ENCODE measurements at places on chromosomes 4 and X.

GRCh38 chr4:169745291-169745690, 12.5 kb downstream of the HPF1 start:
- DNase-seq: no peak

DNA sequence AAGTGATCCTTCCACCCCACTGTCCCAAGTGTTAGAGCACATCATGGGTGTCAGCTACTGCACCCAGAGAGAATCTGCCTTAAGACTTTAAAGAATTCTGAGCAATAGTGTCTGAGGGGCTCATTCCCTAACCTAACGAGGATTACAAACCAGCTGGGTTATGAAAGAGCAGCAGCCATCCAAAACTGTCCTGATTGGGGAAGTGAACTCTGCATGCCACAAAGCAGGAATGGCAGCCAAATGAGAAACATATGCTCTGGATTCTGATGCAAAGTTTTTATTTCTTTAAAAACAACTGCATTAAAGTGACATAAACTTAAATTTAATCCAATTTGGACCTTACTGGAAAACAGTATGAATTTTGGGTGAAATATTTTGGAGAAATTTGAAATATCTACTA, 103.2 kb downstream of the ANXA3 start:
- no peak for DNase-seq

GRCh38 chr4:142238589-142238988, 602.2 kb downstream of the IL15 start:
- DNase-seq: no peak

DNA sequence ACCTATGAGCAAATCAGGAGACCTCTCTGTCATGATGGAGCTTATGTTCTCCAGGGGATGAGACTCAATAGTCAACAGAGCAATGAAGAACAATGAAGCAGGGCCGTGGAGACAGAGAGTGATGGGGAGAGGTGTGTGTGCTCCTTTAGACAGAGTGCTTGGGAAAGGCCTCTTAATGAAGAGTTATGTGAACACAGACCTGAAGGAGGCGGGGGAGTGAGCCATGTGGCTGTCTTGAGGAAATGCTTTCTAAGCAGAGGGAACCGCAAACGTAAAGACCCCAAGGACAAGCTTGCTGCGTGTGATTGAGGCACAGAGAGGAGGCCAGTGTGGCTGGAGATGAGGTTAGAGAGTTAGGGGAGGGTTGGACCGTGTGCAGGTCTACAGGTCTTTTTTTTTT, 53.1 kb downstream of the CHRNA9 start:
- DNase-seq: no peak

DNA sequence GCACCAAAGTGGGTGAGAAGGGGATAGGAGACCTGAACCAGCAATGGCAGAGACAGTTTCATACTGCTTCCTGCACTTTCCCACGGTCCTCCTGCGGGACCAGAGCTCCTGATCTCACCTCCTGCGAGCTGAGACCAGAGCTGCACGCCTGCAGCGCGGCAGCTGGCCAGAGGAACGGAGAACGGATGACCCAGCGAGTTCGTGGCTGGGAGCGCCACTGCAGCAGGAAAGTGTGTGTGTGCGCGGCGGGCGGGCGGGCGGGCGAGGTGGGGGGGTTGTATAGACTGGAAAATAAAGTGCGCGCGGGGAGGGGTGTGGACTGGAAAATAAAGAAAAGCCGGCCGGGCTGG, 16.5 kb downstream of the MCF2 start:
- no peak for DNase-seq

- DNase-seq: no peak
Observed at GRCh38 chr4:132691668-132692067, 457.4 kb upstream of the PCDH10 start.

DNA sequence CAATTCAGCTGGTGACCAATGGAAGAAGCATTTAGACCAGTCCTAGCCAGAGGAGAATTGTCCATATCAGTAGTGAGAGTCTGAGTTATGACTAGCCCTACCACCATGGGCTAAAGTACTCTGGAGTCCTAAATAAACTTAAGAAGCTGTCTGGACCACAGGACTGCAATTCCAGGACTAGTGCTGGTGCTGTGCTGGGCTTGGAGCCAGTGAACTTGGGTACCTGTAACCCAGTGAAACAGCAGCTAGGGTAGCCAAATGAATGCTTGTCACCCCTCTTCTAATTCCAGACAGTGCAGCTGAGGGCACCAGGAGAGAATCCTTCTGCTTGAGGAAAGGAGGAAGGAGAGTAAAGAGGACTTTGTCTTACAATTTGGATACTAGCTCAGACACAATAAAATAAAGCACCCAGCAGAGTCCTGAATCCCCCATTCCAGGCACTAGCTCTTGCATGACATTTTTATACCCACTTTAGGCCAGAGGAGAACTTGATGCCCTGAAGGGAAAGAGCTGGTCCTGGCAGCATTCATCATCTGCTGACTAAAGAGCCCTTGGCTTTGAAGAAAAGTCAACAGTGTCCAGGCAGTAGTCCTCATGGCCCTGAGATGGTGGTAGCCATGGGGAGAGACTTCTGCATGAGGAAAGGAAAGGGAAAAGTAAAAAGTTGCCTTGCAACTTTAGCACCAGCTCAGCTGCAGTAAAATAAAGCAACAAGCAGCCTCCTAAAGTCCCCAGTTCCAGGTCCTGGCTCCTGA, 2675.7 kb downstream of the PCDH7 start:
- DNase-seq: no peak

DNA sequence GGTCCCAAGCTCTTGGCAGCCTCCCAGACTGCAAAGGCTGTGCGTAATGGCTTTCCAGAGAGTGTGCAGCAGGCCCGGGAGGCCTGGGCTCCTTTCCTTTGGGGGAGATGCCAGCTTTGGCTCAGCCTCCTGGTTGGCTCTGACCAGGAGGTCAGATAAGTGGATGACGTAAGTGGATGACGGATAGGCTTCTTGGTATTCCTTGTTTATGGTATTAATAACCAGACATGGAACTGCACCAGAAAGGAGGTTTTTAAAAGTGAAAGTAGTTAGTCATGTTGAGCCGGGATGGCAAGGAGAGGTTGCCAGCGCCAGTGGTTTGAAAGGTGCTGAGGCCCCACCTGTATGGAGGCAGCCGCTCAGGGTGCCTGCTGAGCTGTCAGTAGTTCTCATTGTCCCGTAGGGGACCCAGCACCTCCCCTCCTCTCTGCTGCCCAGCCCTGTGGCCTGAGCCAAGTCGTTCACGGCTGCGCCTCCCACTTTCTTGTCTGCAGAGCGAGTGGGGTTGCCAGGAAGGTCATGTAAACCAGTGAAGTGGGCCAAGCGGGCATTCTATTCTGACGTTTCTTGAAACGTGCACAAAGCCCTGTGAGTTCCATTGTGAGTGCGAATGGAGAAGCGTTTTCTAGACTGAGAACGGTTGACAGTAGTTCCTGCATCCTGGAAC, 28.7 kb upstream of the STOX2 start:
- no peak for DNase-seq

DNA sequence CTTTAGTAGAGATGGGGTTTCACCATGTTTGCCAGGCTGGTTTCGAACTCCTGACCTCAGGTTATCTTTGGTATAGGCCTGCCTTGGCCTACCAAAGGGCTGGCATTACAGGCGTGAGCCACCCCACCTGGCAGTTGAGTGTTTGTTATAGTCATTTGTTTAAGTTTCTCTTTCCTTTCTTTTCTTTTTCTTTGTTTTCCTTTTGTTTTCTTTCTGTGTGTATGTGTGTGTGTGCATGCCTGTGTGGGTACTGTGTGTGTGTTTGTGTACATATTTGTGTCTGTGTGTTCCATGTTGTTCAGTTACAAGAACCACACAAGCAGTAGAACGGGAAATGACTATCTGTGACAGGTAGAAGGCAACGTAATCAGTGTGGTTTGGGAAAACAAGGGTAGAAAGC, 624.9 kb downstream of the FSTL5 start:
- DNase-seq: no peak

DNA sequence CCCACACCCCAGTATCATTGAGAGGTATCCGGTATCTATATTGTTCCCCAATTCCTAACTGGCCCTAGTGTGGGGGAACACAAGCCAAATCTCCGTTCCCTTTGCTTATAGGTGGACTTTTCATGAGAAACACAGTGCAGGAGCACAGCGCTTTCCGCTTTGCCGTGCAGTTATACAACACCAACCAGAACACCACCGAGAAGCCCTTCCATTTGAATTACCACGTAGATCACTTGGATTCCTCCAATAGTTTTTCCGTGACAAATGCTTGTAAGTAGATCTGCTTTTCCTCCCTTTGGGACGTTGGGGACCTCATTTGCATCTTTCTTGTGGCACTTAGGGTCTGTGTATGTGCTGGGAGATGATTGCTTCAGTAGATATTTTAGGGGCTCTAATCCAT, 1.6 kb downstream of the GRIA3 start:
- no peak for DNase-seq

DNA sequence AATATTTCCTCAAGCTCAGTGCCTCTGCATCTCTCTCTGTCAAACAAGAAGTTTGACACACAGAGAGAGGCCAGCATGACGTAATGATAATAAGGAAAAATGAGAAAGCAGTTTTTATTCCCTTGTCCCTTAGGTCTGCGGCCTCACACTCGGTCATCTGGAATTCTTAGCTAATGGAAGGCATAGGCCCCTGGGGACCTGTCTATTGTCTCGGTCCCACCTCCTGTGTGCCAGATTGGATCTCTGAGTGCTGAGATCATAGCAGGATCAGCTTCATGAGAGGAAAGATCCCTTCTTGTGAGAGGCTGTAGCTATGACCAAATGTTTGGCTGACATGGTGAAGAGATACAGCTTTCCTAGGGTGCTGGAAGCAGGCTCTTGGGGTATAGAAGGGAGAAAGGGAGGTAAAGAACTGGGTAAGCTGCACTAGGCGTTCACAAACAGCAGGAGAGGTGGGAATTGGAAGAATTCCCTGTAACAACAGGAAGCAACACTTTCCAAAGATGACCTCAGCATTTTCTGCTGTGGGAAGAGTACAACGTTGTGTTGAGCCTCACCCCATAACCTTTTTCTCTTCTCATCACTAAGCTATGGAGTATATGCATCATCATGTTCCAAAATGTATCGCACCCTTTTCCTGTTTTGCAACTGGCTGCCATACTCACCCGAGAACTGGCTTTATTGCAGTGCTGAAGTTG, 20.2 kb downstream of the TMEM31 start:
- DNase-seq: no peak

DNA sequence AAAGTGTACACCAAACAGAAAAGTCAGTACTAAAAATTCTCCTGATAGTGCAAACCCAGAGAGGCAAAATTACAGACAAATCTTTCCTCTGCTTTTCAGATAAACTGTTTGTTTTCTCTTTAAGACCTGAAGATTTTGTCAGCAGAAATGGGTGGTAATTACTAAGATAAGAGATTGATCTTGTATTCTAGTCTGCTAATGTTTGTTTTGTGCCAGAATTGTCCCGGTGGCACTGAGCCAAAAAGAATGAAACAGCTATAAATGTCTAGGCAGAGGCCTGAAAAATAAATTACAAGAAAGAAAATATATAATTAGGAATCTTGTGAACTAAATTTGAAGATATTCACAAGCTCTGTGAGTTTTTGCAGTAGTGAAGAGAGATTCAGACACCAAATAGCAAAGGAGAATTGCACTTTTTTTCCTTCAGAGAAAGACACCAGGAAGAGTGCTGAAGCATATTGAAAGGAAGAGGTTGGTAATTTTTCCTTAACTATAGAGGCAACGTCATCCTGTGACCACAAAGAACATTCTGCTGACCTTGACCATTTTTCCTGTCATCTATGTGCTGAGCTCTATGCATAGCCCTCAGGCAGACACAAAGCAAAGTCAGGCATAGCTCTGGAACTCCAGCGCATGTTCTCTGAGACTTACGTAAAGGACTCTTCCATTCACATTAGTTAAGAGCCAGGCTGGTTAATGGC, 314.5 kb upstream of the RASGEF1B start:
- DNase-seq: no peak

GRCh38 chrX:67648361-67648760, 104.5 kb downstream of the AR start:
- DNase-seq: no peak

DNA sequence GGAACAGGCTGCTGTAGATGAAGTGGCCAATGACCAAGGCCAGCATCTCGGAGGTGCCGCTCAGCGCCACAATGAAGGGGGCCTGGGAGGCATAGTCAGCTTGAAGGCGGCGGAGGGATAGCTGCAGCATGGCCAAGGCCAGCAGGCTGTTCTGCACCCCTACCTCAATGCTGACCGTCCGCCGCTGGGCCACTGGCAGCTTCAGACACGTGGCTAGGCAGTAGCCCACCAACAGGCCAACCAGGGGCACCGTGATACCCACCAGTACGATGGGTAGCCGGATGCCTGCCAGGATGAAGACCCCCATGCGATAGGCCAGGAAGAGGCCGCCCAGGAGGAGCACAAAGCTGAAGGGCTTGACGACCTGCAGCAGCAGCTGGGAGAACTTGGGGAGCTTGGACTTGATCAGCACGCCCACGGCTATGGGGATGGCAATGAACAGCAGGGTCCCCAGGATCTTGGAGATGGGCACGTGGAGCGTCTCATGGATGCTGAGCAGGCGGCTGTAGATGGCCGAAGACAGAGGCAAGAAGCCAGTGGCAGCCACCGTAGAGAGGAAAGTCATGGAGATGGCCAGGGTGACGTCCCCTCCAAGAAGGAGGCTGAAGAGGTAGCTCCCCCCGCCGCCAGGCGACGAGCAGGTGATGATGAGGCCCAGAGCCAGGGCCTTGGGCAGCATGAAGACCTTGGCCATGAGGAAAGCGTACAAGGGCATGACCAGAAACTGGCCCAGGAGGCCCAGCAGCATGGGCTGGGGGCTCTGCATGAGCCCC, 1.3 kb upstream of the UBL4A start:
- DNase-seq: no peak

GRCh38 chr4:4524364-4524763, 17.5 kb downstream of the STX18 start:
- no peak for DNase-seq

- DNase-seq: no peak
Observed at GRCh38 chr4:66284991-66285451, 614.7 kb upstream of the EPHA5 start.

DNA sequence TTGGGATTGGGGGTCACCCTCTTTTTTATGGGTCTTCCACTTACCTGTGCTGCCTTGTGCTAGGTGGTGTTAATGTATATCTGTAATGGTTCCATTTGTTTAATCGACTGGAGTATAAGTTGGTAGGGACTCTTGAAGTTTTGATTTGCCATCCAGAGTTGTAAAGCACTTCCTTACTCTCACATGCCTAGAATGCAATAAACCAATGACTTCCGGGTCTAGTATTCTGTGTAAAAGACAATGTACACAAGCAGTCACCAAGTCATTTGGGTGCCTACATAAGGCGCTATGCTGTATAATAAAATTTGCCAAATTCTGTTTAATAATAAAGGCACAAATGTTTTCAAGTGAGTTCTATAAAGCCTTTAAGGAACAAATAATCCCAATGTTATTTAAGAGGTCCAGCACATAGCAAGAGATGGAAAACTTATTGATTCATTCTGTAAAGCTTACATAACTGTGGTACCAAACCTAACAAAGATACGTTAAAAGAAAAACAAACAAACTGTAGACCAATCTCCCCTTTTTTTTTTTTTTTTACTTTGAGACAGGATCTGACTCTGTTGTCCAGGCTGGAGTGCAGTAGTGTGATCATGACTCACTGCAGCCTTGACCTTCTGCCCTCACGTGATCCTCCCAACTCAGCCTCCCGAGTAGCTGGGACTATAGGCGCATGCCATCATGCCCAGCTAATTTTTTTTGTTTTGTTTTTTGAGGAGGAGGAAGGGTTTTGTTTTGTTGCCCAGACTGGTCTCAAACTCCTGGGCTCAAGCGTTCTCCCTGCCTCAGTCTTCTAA, 41.5 kb upstream of the HPRT1 start:
- no peak for DNase-seq

All from activated CD8-positive, alpha-beta memory T cell treated with anti-CD3 and anti-CD28 coated beads for 1 hour (primary cell).